Hepatocyte (in vitro differentiated cells): ENCODE measurements at places on chromosomes 2 and 18.
A peak's percentile ranks its signal among the peaks of the same experiment; 100 is the strongest.

GRCh38 chr2:148802448-148803220, 72.4 kb upstream of the KIF5C start:
- no peaks in the 10 kb centered on the region for H3K4me1 ChIP-seq
- no peak overlapping the region for H3K27ac ChIP-seq
- no peak overlapping the region for H3K4me3 ChIP-seq
- no peaks in the 10 kb centered on the region for H3K27me3 ChIP-seq

DNA sequence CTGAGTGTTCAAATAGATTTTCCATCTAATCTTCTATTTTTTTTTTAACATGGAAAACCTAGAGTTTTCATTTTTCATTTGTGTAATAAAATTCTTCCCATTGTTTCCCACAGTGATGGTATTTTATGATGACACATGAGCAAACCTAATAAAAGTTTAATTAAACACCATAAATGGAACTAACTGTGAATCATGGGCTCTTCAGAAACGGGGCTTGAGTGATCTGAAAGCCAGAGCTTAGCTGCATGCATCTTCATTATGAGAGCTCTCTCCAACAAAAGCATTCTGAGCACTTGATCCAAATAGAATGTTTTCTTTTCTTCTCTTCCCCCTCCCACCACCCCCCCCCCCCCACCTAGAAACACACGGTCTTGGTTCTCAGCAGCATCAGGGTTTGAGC, 82.1 kb upstream of the REV1 start:
- peaks cover 14% of the 10 kb centered on the region for H3K4me1 ChIP-seq
- no peaks in the 10 kb centered on the region for H3K36me3 ChIP-seq
- no peak for DNase-seq
- no peak overlapping the region for H3K27ac ChIP-seq

DNA sequence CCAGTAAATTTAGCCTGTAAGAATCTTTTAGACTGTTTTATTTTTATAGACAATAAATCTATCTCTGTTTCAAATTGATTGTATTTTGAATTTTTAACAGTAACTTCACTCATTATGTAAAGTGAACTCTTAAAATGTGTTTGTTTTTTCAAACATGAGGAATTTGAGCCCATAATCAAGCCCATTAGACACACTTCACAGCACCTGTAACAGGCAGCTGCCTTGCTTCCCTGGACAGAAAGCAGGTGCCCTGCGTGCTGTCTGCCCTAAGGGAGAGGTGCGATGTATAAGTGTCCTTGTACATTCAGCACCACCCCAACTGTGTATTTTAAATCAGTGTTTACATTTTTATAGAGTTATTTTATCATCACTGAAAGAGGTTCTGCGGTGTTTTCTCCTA, 186.5 kb upstream of the TPO start:
- H3K27ac ChIP-seq = no peak overlapping the region
- H3K4me1 ChIP-seq = no peaks in the 10 kb centered on the region
- H3K27me3 ChIP-seq = no peaks in the 10 kb centered on the region
- no peak overlapping the region for H3K4me3 ChIP-seq
- DNase-seq = no peak

DNA sequence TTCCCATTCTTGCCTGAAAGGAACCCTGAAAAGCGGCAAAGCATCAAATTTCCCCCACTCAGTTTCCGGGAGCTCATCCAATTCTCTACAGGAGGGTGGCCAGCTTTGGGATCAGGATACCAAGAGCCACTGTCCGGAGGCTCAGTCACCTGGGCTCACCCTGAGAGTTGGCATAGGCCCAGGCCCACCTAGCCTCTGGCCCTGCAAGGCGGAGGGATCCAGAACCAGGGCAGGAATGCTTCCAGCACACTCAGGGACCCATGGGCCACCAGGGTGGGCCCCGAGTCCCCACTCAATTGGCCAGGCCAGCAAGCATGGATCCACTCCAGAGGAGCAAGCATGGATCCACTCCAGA, 432.9 kb upstream of the MYT1L start:
- no peaks in the 10 kb centered on the region for H3K27me3 ChIP-seq
- H3K4me1 ChIP-seq = peaks cover 4% of the 10 kb centered on the region

- H3K27me3 ChIP-seq = no peaks in the 10 kb centered on the region
- H3K4me3 ChIP-seq = no peak overlapping the region
- no peak for DNase-seq
- peaks cover 27% of the 10 kb centered on the region for H3K4me1 ChIP-seq
These were observed 95.9 kb downstream of the ZFP36L2 start for GRCh38 chr2:43130548-43130875.

- no peaks in the 10 kb centered on the region for H3K4me1 ChIP-seq
- no peaks in the 10 kb centered on the region for H3K27me3 ChIP-seq
- DNase-seq = no peak
- no peak overlapping the region for H3K27ac ChIP-seq
These were observed 7.2 kb upstream of the SS18 start for GRCh38 chr18:26097563-26097962.

GRCh38 chr2:224638301-224638823, 53.2 kb upstream of the CUL3 start:
- peak overlapping the region; percentile 35 for H3K27ac ChIP-seq
- H3K4me1 ChIP-seq = no peaks in the 10 kb centered on the region

DNA sequence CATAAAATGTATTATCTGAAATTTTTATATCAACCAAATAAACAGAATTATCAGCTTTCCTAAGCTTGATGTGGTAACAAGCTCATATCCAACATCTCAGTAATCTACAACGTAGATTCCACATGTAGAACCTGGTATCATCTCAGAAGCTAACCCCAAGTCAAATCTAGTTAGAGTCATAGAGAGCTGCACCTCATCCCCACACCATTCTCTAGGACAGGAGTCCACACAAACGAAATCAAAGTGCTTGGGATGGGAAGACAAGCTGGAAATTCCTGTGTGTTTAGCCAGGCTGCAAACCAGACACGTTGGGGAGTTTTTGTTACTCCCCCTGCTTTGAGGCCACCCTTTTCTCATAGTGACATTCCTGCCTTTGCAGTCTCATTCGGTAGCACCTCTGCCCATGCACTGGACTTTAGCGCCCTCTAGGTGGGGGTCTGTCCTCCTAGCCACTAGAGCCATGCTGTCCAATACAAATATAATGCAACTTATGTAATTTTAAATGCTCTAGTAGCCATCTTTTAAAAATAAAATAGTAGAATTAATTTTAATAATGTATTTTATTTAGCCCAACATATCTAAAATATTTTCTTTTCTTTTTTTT, 28.1 kb upstream of the SATB2 start:
- H3K27ac ChIP-seq = no peak overlapping the region
- no peaks in the 10 kb centered on the region for H3K36me3 ChIP-seq
- H3K4me1 ChIP-seq = no peaks in the 10 kb centered on the region
- H3K27me3 ChIP-seq = no peaks in the 10 kb centered on the region
